ENCODE measurements at places on chromosomes 7 and 10.

- no peak for DNase-seq
Measured at GRCh38 chr10:23754941-23755340, 316.1 kb downstream of the OTUD1 start.

GRCh38 chr10:121064491-121064890, 213.3 kb downstream of the WDR11 start:
- DNase-seq, result no peak

GRCh38 chr10:113988535-113988934, 55.1 kb upstream of the ADRB1 start:
- DNase-seq, result no peak

DNA sequence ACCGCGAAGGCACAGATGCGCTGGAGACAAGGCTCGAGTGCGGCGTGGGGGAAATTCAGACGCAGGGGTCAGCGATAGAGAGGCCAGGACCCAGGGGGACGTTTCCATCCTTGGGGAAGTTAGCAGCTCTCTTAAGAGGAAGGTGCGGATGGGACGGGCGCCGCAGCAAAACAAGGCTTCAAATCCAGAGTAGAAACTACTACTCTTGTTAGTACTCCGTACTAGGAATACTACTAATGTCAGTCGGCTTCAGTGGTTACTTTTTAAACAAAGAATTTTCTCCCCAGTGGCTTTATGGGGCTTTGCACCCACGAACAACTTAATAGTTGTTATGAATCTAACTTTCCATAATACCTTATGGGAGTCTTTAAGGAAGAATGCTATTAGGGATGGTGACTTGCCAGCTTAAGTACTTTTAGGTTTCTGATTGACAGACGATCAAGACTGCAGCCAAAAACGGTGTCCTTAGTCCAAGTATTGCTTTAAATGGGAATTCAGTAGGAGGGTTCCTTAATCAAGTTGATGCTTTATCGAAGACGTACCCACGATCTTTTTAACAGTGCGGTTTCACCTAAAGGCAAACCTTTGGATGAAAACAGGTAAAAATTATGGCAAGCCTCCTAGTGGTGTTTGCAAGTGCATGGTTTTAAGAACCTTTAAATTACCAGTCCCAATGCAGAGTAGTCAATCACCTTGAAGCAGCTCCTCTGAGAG, 812 bp upstream of the IDE start:
- no peak for DNase-seq

DNA sequence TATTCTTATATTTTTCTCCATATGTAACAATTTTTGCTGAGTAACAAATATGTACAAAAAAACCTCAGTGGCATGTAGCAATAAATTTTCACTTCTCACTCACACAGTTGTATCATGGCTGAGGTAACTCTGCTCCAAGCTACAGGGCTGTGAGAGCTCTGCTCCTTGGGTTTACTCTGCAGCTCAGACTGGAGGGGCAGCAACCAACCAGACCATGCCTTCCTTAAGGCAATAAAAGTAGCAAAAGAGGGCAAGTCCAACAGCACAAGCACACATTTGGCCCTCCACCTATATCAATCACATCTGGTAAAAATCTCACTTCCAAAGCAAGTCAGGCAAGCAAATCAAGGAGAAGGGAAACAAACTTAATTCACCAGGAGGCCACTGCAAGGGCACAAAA, 102.9 kb downstream of the CRPPA start:
- DNase-seq, result no peak

- DNase-seq, result peak; percentile 88
Measured at GRCh38 chr7:105589356-105590077, 8.2 kb upstream of the EFCAB10 start.

DNA sequence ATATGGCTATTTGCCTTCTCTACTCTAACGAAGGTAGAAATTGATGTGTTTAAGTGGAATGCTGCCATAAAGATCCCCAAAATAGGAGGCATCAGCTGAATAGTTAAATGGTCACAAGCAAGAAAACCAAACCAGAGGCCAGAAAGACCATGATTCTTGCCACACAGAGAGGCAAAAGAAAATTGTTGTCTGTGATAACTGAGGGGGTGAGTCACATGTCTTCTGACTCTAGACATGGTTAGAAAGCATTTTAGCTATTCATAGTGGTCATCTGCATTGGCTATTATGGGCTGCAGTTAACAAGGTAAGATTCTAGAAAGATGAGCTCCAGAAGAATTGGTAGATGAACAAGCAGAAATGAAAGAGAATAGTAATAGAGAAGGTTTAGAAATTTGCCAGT, 361.4 kb upstream of the NPSR1 start:
- DNase-seq, result no peak

DNA sequence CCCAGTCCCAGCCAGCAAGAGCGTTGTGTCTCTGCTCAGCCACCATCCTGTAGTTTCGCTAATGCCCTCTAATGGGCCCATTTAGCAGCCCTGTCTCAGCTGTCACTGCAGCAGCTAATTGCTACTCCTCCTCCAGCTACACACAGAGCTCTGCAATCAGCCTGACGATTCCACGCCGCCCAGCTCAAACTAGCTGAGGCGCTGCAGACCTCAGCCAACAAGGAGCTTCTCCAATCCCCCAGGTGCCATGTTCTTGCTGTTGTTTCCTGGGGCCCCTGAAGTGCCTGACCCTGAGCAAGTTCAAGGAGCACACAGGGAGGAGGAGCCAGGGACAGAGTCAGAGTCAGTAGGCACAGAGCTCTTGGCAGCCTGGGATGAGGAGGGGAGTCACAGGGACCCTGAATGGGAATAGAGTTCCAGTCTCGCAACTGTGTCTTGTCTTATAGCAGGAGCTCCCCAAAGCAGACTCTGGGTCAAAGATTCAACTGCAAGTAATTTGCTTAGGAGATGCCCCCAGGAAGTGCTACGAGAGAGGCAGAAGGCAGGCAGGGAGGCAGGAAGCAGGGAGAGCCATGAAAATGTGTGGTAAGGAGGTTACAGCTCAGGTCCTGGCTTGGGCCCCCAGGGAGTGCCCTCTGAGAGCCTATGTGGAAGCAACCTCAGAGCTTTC, 135.8 kb upstream of the UNC5B start:
- DNase-seq, result peak; percentile 65

DNA sequence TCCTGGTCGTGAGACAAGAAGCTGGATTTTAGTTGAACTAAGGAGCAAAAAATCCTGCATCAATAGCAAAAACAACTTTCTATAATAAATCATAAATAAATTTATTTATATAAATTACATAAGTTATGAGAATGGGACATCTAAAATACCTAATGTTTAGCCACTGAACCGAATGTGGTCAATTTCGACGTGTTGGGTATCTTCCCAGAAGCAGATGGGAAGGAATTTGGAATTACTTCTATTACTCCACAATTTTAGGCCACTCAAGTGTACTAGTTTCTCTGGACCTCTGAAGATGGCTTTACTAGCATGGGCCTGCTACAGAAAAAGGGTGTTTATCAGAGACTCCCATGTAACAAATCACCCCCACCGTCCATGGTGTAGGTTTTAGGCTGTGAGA, 172.0 kb downstream of the PRPF18 start:
- no peak for DNase-seq

GRCh38 chr7:158815083-158815799, 14.1 kb downstream of the ESYT2 start:
- no peak for DNase-seq

DNA sequence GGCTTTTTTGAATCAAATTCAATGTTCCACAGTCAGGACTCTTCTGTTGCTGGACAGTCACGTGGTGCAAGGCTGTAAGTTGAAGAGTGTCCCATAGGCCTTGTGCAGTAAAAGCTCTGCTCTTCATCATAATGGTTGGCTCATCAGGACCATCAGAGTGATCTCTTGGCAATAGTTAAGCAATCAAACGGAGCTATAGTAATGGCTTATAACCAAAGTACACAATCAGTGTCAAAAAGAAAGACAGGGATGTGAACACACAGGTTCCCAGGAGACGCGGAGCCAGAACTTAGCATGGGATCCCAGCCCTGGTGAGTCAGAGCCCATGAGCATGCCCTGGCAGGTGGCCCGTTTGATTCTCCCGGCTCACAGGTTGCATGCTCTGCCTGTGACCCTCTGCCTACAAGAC, 10.8 kb upstream of the GPNMB start:
- no peak for DNase-seq

- DNase-seq, result peak; percentile 90
Measured at GRCh38 chr7:67267914-67268313, 271.3 kb downstream of the TYW1 start.

GRCh38 chr10:133123050-133123745, 35.5 kb downstream of the ADGRA1 start:
- no peak for DNase-seq

DNA sequence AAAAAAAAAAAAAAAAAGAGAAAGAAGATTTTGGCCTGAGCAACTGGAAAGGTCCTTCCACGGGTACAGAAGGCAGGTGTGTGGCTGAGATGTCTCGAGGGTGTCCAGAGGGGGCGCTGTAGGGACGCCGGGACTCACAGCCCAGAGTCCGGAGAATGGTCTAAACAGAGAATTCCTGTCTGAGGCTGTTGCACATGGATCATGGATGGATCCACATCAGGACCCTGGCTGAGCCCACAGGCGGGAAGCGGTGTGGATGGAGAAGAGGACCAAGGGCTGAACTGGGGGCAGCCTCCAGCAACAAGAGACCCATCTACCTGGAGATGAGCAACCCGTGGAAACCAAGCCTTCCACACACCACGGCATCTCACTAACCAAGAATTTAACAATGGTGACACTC, 55.0 kb downstream of the PKD1L1 start:
- DNase-seq, result no peak

- no peak for DNase-seq
Measured at GRCh38 chr10:98104125-98104524, 30.3 kb upstream of the R3HCC1L start.

DNA sequence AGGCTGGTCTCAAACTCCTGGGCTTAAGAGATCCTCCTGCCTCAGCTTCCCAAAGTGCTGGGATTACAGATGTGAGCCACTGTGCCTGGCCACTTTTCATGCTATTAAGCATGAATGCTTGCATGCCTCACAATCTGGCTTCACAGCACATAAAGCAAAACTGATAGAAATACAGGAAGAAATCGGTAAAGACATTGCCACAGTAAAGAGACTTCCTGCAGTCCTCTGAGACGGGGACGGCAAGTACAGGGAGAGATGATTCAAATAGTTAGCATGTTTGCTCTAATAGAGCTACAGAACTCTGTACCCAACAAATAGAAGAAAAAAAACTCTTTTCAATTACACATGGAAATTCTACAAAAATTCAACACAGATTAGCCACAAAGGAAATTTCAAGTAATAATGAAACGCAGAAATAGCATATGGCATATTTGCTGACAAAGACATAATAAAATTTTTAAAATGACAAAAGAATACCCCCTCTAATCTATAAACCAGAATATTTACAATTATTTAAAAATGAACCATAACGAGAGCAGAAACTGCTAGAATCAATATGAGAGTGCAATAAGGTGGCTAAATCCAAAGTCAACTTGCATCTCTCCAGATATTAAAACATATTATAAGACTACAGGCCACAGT, 32.3 kb downstream of the CARD11 start:
- no peak for DNase-seq

GRCh38 chr7:81298951-81299666, 380.3 kb upstream of the SEMA3C start:
- no peak for DNase-seq

DNA sequence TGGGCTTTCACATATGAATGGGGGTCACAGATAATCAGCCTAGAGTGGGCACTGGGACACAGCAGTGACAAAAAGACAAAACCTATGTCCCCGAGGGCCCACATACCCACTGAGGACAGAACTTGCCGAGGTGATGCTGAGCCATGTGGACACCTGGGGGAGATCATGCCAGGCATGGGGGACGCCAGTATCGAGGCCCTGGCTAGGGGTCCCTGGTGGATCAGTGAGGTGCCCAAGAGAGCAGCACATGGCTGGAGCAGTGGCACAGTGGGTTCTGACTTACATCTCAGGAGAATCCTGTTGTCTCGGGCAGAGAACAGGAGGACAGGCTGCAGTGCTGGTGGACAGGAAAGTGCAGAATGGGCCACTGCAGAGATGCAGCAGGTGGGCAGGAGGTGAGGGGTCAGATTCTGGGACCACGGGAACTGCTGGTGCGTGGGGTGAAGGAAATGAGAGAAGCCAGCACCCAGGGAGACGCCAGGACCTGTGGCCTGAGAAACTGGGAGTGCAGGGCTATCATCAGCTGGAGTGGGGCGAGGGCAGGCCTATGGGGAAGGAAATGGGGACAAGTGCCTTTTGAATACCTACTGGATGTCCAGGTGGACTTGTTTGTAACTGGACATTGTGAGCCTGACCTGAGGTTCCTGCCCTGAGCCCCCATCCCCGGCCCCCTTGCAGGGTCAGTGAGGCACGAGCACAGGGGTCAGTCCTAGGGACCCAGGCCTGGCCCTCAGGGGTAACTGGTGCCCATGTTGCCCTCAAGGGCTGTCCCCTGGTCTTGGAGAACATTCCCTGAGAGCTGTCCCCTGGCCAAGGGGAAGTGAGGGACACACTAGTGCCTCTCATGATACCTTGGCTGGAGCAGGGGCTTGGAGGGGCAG, 91.2 kb upstream of the RET start:
- no peak for DNase-seq

- no peak for DNase-seq
Measured at GRCh38 chr10:117547016-117547715, 4.6 kb downstream of the EMX2 start.

DNA sequence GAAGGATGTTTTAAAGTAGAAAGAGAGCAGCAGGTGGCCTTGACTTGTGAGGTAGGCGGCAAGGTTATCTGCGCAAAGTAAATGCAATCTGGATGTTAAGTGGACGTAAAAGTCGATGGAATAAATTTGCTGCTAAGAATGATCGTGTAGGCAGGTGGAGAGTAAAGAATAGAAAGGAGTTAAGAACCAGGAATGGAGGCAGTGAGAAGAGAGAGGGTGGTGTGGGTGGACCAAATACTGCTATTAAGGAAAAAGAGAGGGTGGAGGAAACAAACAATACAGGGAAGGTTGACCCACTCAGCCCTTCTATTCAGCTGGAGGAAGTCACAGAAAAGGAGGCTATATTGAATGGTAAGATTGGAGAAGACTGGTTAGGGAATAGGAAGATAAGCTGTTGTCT, 1.9 kb upstream of the CUL1 start:
- no peak for DNase-seq

DNA sequence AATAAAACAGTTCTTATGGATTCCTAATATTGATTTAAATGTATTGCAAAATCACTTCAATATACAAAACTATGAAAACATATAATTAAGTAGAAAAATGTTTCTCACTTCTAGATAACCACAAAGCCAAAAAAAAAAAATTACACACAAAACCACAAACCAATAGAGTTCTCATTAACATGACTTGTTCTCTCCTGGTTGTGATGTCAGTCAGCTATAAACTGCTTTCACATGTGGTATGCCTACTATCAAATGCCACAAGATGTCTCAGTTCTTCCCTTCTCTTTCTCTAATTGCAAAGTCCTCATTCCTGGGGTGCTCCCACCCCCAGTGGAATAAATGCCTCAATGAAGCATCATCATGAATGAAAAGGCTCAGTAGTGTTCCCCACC, 16.6 kb downstream of the GNAI1 start:
- DNase-seq, result no peak
